ENCODE measurements at places on chromosomes 3 and 15. TPM values are rescaled to one million over a fixed set of nuclear protein-coding genes. Genes with fewer than 3 reads are reported as not detected.

DNA sequence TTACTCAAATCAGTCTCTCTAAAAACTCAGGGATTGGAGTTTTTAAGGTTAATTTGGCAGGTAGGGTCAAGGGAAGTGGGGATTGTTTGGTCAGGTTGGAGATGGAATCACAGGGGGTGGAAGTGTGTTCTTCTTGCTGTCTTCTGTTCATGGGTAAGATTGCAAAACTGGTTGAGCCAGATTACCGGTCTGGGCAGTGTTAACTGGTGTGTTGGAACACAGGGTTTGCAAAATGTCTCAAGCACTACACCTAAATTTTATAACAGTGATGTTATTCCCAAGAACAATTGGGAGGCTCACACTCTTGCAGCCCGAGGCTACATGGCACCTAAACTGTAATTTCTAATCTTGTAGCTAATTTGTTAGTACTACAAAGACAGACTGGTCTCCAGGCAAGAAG, 425.4 kb downstream of the PLOD2 start:
- no peaks in the 10 kb centered on the region for H3K27me3 ChIP-seq
- no peak for DNase-seq
- H3K36me3 ChIP-seq = no peaks in the 10 kb centered on the region
- H3K4me1 ChIP-seq = no peaks in the 10 kb centered on the region
- no peak overlapping the region for H3K27ac ChIP-seq

GRCh38 chr3:151383111-151383510, 1.4 kb downstream of the P2RY12 start:
- H3K36me3 ChIP-seq = no peaks in the 10 kb centered on the region
- H3K27me3 ChIP-seq = no peaks in the 10 kb centered on the region
- no peak overlapping the region for H3K4me3 ChIP-seq
- no peaks in the 10 kb centered on the region for H3K4me1 ChIP-seq

DNA sequence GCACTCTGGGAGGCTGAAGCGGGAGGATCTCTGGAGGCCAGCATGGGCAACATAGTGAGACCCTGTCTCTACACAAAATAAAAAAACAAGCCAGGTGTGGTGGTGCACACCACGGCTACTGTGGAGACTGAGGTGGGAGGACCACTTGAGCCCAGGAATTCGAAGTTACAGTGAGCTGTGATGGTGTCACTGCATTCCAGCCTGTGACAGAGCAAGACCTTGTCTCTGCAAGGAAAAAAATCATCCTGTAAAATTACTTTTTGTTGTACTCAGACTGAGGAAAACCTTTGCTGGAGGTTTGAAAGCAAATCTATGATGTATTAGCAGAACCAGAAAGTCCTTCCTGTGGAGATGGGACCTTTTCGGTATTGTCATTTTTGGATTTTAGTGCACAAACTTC, 63.3 kb downstream of the ATP1B3 start:
- no peak for DNase-seq
- no peaks in the 10 kb centered on the region for H3K36me3 ChIP-seq
- no peaks in the 10 kb centered on the region for H3K27me3 ChIP-seq
- H3K4me3 ChIP-seq = no peak overlapping the region

DNA sequence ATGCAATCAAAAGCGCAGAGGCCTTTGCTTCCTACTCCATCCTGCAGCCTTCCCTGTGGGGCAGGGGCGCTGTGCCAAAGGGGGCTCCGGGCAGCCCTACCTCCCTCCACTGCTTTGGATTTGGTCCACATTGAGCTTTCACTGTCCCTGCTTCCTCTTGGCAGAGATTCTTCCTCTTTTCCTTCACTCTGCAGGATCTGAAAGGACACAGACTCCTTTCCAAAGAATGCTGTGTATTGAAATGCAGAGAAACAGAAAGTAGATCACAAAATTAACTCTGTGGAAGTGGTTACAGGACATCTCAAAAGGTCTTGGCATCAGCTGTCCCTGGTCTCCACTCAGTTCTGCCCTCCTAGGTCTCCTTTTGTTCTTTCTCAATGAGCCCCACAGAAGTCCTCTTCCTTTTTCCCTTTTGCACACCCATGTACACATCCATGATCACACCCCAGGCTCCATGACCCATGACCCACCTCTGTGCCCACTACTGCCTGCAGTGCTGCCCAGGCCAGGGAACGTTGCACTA, 64.1 kb downstream of the CCR1 start:
- DNase-seq = no peak
- no peaks in the 10 kb centered on the region for H3K36me3 ChIP-seq
- H3K27ac ChIP-seq = no peak overlapping the region
- H3K27me3 ChIP-seq = no peaks in the 10 kb centered on the region
- H3K4me3 ChIP-seq = no peak overlapping the region
- H3K4me1 ChIP-seq = no peaks in the 10 kb centered on the region

- H3K27ac ChIP-seq = no peak overlapping the region
- H3K36me3 ChIP-seq = no peaks in the 10 kb centered on the region
- no peak for DNase-seq
- H3K4me3 ChIP-seq = peak overlapping the region; percentile 10
These were observed 291.4 kb upstream of the ATP11B start for GRCh38 chr3:182501856-182502255.

- H3K4me3 ChIP-seq = no peak overlapping the region
- H3K27ac ChIP-seq = no peak overlapping the region
- DNase-seq = no peak
- no peaks in the 10 kb centered on the region for H3K4me1 ChIP-seq
These were observed 21.3 kb upstream of the RSL24D1 start for GRCh38 chr15:55218056-55218455.

- H3K4me3 ChIP-seq = no peak overlapping the region
- H3K4me1 ChIP-seq = peaks cover 18% of the 10 kb centered on the region
These were observed 20.6 kb upstream of the TRAK1 start for GRCh38 chr3:42070524-42070923.

GRCh38 chr15:40242601-40243000, 3.7 kb downstream of the PAK6 start:
- H3K27ac ChIP-seq = no peak overlapping the region
- H3K36me3 ChIP-seq = no peaks in the 10 kb centered on the region
- H3K4me3 ChIP-seq = no peak overlapping the region
- no peak for DNase-seq
- H3K4me1 ChIP-seq = peaks cover 29% of the 10 kb centered on the region

DNA sequence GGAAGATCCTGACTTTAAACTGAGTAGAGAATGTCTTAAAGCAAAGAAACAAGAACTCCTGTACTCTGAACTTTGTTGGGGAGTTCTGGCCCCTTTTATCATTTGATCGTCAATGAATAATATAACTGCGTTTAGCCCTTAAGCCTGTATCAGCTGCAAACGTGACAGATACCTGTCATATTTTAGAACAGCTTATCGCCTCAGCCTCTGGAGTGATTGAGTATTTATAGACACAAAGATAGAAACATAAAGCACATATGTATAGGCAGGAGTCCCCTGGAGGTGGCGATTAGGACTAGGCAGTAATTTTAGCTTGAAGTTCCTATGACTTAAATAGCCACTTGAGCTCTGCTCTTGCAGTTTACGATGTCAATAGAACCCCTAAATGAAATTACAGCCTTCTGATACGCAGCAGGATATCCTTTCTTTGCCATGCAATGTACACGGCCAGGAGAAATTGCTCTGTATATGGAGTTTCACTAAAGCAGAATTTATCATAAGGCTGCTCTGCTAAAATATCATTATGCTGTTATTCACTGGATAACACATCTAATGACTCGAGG, 321.8 kb downstream of the TIGIT start:
- H3K27me3 ChIP-seq = no peaks in the 10 kb centered on the region
- no peak overlapping the region for H3K4me3 ChIP-seq
- no peak for DNase-seq
- no peak overlapping the region for H3K27ac ChIP-seq
- no peaks in the 10 kb centered on the region for H3K36me3 ChIP-seq

DNA sequence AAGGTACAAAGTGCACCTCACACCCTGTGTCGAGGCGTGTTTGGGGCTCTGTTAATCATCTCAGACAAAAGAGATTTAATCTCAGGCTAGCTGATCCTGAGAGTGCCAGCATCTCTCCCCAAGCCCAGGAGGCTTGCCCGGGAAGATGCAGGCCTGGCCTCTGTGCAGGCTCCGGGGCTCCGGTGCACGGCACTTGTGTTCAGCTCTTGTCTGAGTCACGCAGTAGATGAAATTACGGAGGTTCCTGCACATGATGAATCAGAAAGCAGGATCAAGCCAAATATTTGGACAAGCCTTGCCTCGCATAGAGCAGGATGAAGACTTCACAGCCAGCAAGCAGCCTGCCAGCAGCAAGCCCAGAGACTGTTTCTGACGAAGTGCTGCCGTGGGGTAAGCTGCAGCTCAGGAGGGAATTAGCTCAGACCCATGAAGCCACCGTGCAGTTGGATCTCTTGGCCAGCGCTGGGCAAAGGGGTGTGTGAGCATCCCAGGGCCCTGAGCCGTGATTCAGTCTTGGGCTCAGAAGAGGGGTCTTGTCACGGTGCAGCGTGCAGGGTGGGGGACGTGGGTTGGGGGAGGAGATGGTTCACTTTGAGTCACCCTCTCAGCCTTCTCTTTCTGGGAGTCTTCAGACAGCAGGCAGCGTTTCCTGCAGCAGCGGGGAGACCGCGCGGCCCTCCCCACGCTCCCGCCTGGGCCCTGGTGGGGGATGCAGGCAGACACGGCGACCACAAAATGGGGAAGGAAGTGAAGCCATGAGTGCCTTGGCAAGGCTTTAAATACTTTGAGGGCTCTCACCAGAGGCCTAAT, 89.2 kb upstream of the MEF2A start:
- no peak overlapping the region for H3K4me3 ChIP-seq
- H3K27me3 ChIP-seq = no peaks in the 10 kb centered on the region
- no peak overlapping the region for H3K27ac ChIP-seq
- no peak for DNase-seq
- no peaks in the 10 kb centered on the region for H3K4me1 ChIP-seq
- no peaks in the 10 kb centered on the region for H3K36me3 ChIP-seq

- no peak overlapping the region for H3K27ac ChIP-seq
- DNase-seq = no peak
- H3K4me1 ChIP-seq = no peaks in the 10 kb centered on the region
- H3K27me3 ChIP-seq = no peaks in the 10 kb centered on the region
These were observed 143.4 kb downstream of the CHSY1 start for GRCh38 chr15:101108461-101108775.

DNA sequence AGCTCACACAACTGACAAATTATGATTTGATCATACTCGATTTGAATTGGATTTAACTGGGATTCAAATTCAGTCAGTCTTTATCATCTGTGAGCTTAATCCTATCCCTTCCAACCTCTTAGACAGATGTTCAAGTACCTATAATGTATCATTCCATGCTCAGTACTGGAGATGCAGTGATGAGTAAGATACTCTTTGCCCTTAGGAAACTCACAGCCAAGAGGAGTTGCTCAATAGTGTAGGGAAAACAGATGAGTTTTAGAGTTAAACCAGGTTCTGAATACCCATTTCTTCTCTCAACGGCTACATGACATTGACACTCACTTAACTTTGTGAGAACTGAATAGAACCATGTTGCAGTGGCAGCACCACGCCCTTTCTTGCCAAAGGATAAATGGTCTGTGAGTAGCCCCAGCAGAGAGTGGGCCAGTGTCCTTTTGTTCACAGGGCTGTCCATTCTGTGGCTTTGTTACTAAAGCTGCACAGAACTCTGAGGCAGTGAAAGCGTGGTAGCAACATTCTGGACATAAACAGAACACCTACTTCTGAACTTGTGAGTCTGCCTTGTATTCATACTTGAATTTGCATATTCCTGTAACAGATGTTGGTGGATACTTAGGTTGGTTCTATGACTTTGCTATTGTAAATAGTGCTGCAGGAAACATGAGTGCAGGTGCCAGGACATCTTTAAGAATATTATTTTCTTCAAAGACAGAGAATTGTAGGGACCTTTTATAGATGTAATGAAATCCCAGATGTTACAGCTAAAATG, 91.6 kb downstream of the RASA2 start:
- H3K4me3 ChIP-seq = no peak overlapping the region
- H3K36me3 ChIP-seq = peaks cover 9% of the 10 kb centered on the region
- H3K4me1 ChIP-seq = no peaks in the 10 kb centered on the region
- H3K27me3 ChIP-seq = no peaks in the 10 kb centered on the region
- H3K27ac ChIP-seq = no peak overlapping the region

Gene SCG3
- 2.3 TPM for polyA plus RNA-seq

Gene SPATA12
- 0.93 TPM for polyA plus RNA-seq

Gene CSK
- 23.0 TPM for polyA plus RNA-seq

Gene TTC23
- polyA plus RNA-seq = 5.0 TPM

Gene SLC28A2
- polyA plus RNA-seq = not detected

Gene PRSS50
- polyA plus RNA-seq = 1.1 TPM

Gene BNC1
- 0.53 TPM for polyA plus RNA-seq

Gene CYP8B1
- polyA plus RNA-seq = not detected

Gene IQCF5
- polyA plus RNA-seq = not detected

Gene COL8A1
- 0.21 TPM for polyA plus RNA-seq

Gene LIPH
- polyA plus RNA-seq = 0.06 TPM
